ENCODE measurements at places on chromosomes 7 and 10.
A peak's percentile ranks its signal among the peaks of the same experiment; 100 is the strongest.

- DNase-seq, result no peak
Observed at GRCh38 chr10:71985542-71986250, 21.5 kb downstream of the CHST3 start.

DNA sequence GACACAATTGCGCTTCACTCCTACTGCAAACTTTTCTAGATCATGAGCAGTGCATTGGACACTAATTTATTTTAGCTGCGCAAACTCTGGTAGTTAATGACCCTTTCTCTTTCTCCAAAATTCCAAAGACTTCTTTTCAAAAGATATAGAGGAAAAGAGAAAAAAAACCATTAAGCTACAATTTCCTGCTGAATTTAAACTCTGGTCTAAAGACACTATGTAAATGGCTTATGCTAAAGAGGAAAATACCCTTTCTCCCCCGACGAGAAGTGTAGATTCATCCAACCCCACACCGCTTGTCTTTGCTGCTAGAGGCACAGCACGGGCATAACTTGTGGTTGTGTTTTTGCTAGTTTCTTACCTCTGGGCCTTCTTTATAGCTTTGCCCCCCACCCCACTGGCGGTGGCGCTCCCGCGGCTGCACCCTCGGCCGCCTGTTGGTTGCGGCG lies 84.1 kb downstream of the SNX10 start:
- DNase-seq, result no peak

- DNase-seq, result no peak
Observed at GRCh38 chr10:103512166-103512565, 18.7 kb downstream of the NEURL1 start.

- DNase-seq, result no peak
Observed at GRCh38 chr7:94943134-94943533, 35.7 kb downstream of the PPP1R9A start.

DNA sequence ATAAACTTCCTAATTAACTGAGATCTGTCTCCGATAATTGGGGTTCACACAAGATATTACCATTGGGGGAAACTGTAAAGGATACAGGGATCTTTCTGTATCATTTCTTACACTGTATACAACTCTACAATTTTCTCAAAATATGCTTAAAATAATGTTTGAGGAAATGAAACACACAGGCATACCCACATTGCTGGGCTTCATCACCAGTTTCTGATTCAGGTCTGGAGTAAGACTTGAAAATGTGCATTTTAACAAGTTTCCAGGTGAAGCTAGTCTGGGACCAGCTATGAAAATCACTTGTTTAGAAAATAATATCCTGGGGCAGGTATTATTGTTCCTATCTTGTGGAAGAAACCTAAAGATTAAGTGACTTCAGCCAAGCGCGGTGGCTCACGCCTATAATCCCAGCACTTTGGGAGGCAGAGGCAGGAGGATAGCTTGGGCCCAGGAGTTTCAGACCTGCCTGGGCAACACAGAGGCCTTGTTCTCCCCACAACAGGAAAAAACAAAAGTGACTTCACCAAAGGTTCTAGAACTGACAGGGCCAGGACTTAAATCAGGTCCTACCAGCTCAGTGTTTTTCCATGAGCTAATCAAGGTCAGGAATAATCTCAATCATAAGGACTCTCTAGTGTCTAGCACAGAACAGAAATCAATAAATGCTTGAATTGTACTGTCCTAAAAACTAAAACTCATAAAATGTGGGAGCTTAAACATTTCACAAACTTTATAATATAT lies 12.6 kb downstream of the TOMM7 start:
- no peak for DNase-seq

- no peak for DNase-seq
Observed at GRCh38 chr7:82173400-82174021, 270.1 kb downstream of the CACNA2D1 start.

- no peak for DNase-seq
Observed at GRCh38 chr10:34730726-34731125, 84.4 kb downstream of the PARD3 start.

GRCh38 chr10:132523561-132524442 lies 13.8 kb upstream of the INPP5A start:
- DNase-seq, result peak; percentile 6

- no peak for DNase-seq
Observed at GRCh38 chr7:33725111-33726025, 180.0 kb upstream of the BMPER start.

DNA sequence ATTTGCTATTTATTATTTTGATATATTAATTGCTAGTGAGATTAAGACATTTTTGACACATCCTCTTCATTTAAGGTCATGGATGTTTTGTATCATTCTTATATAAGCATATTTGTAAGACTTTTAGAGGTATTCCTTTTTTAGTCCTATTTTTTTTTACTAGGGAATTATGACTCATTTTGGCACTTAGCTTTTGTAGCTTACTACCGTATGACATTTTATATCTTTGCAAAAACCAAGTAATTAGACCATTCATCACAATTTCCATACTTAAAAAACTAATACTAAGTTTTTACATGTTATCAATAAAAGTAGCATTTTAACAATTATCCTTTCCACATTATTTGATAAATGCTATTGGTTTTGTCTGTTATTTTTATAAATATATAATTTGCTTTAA lies 41.6 kb downstream of the BMPR1A start:
- DNase-seq, result no peak
